ENCODE measurements at places on chromosomes 16 and 17.

DNA sequence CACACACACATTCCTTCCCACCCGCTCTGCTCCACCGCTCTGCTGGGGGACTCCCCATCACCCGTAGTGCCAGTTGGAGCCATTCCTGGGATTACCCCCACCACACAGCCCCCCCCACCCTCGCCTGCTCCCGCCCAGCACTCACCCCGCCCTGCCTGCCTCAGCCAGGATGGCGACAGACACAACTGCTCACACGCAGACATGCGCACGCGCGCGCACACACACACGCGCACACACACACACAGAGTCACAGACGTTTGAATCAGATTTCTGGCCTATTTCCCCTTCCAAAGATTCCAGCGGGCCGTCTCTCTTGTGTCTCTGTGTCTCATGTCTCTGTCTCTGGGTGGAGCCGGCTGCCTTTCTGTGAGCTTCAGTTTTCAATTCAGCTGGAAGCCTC, 4.4 kb downstream of the CACNA1G start:
- DNase-seq = no peak

DNA sequence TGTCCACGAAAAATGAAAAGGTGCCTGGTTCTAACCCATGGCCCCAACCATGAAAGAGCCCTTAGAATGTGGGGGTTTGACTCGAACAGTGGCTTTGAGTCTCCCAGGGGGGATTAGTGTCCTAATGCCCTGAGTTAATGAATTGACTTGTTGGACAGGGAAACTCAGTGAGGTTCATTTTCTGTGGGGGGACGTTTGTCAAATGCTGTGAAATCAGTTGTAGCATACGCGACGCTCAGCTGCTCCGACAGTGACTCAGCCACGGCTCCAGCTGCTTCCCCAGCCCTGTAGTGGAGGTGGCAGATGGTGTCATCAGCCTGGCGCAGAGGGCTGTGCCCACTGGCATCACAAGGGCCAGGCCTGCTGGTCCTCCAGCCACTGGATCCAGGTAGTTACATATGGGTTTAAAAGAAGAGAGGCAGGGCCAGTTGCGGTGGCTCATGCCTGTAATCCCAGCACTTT, 3.9 kb upstream of the TMEM235 start:
- DNase-seq = no peak

GRCh38 chr16:46894036-46894672, 10.0 kb downstream of the GPT2 start:
- no peak for DNase-seq

GRCh38 chr16:65121870-65122723, at the start of gene CDH11:
Gene CDH11 (minus strand): TSS chr16:65122063. CDS start chr16:65004869, 117,194 bp downstream.
- DNase-seq = no peak

DNA sequence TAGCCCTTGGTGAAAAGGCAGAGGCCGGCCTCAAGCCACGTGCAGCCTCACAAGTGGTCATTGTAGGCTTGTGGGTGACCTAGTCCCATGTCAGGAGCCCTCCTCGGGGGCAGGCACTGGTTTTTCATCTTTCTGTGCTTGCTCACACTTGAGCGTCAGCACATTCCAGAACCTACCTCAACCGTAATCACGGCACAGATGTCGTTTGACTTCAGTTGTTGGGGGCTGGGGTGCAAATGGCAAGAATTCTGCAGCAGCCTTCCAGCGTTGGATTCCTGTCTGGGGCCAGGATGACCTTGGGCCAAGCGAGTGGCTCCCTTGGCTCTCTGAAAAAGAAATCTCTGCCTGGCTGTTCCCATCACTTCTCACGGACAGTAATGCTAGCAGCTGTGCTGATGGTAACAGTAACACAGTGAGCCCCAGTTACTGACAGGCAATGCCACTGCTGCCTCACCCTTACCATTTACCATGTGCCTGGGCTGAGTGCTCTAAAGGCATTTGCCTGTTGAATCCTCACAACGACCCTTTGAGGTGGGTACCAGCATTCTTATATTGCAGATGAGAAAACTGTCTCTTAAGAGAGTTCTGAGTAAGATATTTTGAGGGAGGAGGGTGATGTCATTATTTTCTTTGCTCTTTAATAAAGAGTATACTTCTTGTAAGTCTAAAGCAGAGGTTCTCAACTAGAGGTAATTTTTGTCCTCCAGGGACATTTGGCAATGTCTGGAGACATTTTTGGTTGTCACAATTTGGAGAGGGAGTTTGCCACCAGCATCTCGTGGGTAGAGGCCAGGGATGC, 46.5 kb downstream of the KSR1 start:
- DNase-seq = no peak

- no peak for DNase-seq
Observed at GRCh38 chr17:82893779-82894178, 54.0 kb upstream of the ZNF750 start.

- no peak for DNase-seq
Observed at GRCh38 chr16:53445534-53445933, 11.3 kb downstream of the RBL2 start.

- no peak for DNase-seq
Observed at GRCh38 chr17:31907342-31907962, 5.9 kb upstream of the UTP6 start.

DNA sequence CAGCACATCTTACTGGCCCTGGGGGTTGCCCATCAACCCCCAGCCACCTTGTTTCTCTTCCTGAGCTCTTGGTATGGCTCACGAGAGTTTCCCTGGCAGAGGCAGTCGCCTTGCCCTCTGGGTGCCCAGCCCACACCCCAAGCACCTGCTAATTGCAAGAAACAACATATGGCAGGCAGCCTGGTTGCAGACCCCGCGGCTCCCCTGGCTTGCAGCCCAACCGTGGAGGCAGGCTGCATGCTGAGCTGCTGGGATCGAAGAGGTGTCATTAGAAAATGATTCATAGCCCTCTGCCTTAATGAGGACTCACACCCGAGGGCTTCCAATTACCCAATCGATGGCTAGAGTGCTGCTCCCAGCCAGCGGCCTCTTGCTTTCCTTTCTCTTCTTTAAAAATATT, 115.7 kb downstream of the TMEM114 start:
- DNase-seq = no peak

DNA sequence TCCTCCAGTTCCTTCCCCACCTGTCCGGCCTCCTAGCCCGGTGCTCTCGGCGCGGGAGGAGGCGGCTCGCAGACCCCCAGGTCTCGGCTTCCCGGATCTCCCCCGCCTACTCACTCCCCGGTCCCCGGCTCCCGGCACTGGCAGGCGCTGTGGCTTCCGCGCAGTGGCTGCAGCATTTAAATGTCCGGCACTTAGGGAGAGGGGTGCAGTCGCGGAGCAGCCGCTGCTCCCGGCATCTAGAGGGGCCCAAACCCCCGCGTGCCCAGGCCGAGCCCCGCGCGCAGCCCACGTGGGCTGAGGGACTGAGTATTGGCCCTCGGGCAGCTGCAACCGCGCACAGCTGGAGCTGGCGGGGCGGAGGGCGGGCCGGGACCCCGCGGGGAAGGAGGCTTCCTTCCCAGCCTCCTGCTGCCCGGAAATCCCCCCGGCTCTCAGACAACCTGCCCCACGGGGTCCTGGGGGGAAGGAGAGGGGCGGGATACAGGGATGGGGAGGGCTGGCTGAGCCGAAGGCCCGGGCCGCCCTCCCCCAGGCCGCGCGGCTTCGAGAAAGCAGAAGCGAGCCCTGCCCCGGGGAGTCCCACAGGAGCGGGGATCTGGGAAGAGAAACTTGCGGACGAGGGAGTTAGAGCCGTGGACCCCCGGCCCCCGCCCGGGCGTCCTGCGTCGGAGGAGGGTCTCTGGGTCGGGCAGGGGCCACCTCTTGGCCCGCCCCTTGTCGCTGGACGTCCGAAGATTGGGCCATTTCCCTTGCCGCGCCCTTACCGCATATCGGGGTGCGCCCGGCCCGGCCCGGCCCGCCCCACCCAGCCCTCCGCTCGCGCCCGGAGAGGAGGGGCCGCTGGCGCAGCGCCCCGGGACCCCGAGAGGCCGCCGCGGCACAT, at the start of gene MMP25:
Gene MMP25, plus strand, starts transcription at position 804 of the 883 bp plus-strand sequence. CDS start 357 bp downstream, outside the sequence.
- no peak for DNase-seq

GRCh38 chr16:19073863-19074262, 6.4 kb downstream of the COQ7 start:
- no peak for DNase-seq

Data from NCI-H2029 (cell line).